ENCODE measurements at places on chromosomes 1 and 21.
A peak's percentile ranks its signal among the peaks of the same experiment; 100 is the strongest.

DNA sequence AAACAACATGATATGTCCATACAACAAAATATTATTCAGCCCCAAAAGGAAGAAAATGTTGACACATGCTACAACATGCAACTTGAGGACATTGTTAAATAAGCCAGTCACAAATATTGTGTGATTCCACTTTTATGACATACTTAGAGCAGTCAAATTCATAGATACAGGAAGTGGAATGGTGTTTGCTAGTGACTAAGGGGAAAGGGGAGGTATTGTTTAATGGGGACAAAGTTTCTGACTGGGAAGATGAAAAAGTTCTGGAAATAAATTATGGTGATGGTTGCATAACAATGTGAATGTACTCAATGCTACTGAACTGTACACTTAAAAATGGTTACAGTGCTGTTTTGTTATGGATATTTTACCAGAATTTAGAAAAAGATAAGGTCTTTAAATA, 77.7 kb downstream of the RHOU start:
- DNase-seq: no peak

DNA sequence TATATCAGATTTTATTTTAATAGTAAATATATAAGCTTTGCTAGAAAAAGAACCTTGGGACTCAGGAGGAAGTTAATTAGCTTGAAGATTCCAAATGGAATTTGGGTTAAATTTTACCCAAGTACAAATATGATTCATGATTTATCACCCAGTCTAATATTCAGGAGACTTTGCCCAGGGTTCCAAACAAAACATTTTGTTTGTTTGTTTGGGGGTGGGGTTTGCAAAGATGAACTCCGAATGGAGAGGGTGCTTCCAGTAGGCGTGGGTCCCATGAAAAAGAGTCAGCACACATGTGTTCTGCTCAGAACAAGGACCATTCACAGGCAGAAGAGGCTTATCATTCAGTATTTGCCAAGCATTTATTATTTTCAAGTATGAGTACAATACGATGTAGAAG, 23.5 kb downstream of the KCNT2 start:
- no peak for DNase-seq

- no peak for DNase-seq
Observed at GRCh38 chr1:26132128-26132833, 20.7 kb downstream of the PDIK1L start.

DNA sequence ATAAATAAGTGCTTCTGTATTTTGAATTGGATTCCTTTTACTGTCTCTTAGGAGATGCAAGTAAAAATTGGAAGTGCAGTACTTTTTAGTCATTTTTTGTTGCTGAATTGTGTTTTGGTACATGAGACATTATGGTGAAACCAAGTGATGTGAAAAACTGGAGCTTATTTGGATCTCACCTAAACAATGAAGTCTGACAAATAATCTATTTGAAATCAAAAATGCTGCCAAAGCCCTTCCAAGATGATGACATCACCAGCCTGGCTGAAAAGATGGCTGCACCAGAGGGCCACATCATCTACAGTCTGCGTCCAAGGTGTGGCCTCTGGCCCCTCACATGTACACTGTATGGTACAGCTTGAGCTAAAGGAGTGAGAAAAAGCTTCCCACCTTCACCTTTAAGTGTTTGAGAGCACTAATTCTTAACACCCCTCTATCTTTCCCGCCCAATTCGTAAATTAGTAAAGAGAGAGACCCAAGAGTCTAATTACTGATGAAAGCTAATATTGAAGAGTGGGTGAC, 192.5 kb upstream of the ST6GALNAC5 start:
- no peak for DNase-seq

DNA sequence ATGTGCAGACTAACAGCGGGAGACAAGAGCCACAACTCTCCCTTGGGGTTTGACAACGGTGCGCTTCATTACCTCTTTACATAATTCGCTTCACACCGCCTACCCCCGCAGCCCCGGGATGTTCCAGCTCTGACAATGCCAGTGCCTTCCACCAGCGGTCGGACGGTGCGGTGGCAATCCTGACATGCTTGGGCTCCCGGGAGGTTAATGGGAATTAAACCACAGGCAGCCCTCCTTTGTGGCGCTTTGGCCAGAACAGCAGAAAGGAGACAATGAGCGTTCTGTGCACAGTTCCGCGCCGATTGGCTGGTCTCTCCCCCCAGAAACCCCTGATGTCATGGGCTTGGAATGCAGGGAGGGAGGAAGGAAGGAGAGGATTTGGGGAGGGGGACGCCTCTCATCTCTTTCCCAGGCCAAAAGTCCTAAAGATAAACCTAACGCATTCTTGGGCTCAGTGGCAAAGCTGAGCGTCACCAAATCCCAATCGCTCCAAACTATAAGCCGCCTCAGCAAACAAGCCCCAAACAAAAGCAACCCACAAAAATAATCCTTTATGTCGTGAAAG, 1.3 kb downstream of the CNN3 start:
- no peak for DNase-seq

DNA sequence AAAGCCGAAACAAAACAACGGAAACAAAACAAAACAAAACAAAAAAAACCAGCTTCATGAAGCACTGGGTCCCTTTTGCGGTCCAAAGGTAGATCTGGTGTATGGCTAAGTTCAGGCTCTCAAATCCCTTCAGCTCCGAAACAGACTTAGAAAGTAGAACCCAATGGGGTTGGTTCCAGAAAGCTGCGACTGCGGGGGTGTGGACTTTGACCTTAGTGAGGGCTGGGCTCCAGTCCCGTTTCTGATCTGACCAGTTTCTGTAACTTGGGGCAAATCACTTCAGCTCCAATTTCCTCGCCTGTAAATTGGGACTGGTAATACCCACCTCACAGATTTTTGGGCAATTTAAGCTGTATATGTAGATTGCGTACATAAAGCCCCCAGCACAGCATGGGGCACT, 105.2 kb downstream of the ZSCAN20 start:
- no peak for DNase-seq

DNA sequence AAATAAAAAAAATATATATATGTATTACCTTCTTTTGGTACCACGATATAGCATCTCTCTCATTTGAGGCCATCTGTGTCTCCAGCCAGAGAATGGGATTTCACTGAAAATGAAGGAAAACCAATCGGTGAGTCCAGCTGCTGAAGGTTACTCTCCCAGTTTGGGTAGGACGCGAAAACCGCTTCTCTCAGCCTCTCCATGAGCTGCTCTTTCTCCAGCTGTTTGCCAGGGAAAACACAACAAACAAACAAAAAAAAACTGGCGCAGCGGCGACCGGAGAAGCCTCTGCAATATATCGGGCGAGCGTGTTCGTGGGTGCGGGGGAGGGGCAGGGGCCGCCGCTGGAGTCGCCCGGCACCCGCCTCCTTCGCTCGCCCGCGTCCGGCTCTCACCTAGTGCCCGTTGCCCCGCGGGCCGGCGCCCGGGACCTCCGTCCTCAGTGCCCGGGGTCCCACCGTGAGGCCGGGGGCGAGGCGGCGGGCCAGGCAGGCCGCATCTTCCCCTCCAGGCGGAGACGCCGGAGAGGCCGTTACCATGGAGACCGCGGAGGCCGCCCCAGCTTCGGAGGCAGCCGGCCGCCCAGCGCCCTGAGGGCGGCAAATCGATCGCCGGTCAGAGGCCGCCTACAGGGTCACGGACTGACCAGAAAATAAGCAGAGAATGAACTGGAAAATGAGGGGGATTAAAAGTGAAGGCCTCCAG, 504 bp downstream of the PHTF1 start:
- peak; percentile 47 for DNase-seq

DNA sequence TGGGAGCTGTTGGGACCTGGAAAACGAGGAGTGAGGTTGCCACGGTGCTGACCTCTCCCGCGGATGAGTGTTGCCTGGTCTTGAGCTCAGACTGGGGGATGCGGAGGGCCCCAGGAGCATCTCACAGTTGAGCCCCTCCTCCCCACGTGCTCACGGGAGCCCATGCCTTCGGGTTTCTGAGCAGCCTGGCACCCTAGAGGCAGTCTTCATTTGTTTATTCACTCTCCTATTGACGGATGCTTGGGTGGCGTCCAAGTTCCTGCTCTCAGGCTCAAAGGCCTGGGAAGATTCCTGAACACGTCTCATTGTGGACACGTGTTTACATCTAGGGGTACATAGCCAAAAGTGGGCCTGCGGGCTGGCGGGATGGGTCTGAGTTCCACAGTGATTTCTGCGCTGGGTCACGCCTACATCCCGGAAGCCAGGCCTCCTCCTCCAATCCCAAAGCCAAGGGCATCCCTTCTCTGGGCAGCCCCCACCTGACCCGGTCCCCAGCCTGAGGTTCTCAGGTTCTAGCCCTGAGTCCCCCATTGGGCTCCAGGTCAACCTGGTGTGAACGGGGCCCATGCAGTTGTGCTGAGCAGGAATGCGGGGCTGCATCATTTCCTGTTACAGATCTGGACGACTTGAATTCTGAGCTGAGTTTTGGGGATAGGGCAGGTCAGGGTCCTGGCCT, 14.7 kb downstream of the WNT3A start:
- DNase-seq: no peak

DNA sequence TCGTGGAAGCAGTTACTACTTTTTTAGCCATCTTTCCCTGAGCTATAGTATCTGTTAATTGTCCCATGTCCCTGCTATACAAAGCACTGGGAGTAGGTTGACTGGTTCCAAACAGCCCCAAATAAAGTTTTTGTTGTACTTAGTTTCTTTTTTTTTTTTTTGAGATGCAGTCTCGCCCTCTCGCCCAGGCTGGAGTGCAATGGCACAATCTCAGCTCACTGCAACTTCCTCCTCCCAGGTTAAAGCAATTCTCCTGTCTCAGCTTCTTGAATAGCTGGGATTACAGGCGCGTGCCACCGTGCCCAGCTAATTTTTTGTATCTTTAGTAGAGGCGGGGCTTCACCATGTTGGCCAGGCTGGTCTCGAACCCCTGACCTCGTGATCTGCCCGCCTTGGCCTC, 3.3 kb downstream of the NCSTN start:
- DNase-seq: no peak

DNA sequence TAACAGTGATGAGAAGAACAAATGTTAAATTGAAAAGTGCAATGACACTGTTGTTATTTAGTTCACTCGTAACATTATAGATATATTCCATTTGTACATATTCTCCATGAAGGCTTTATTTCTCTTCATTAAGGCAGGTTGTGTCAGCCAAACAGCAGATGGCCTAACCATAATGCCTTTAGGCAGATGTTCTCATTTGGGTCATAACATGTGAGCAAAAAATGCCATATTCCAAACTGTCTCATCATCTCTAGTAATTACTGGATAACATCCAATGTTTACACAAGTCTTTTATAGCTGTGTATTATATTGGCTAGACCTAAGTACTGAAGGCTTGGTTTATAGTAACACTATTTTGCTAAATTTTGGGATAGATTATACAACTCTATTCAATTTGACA, 87.2 kb upstream of the CHODL start:
- no peak for DNase-seq

GRCh38 chr1:47645151-47645550, 207.3 kb downstream of the FOXD2 start:
- no peak for DNase-seq

GRCh38 chr1:167488786-167489185, 29.5 kb downstream of the CD247 start:
- no peak for DNase-seq

DNA sequence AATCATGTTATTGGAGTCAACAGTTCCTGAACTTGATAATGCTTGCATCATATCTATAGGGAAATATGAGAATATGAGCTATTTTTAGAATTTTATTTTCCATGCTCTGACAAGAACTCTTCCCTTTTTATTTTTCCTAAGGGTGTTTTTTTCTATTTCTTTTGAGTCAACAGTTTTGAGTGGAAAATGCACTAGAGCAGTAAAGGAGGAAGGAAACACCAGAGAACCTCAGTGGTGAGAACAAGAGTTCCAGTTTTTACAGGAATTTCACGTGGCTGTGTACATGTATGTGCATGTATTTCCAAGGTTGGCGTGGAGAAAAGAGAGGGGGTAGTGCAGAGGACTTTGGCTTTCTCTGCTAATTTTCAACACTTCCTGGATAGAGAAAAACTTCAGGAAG, 63.6 kb upstream of the TNFSF18 start:
- no peak for DNase-seq

DNA sequence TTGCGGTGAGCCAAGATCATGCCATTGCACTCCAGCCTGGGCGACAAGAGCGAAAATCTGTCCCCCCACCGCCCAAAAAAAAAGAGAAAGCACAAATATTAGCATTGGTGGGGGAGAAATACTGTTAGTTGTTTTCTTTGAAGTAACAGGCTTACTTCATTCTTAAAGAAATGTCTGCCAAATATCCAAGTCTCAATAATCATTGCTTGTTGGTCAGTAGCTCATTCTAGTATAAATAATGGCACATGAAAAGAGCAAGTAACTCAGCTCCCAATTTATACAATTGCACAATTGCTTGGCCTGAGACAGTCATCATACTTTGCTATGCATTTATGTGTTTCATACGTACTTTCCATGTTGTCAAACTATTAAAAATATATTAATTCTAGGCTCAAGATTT, 499.2 kb upstream of the PLXNA2 start:
- DNase-seq: no peak

- no peak for DNase-seq
Observed at GRCh38 chr1:202568410-202568809, 141.8 kb downstream of the SYT2 start.

DNA sequence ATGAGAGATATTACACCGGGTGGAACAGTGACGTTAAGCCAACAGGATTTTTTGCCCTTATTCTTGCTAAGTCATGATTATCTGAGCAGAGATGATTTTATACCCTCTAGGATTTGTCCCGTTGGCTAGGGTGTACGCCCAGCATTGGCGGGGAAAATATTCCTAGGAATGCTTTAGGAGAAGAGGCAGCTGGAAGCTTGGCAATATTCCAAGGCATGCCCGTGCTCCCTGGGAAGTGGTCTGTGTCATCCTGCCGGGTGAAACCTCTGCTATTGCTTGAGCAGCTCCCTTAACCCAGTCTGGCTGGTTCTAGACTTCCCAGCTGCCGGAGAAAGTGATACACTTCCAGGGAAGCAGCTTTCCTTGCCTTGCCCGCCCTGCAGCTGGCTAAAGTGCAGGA, 16.2 kb downstream of the CHRNB2 start:
- no peak for DNase-seq

DNA sequence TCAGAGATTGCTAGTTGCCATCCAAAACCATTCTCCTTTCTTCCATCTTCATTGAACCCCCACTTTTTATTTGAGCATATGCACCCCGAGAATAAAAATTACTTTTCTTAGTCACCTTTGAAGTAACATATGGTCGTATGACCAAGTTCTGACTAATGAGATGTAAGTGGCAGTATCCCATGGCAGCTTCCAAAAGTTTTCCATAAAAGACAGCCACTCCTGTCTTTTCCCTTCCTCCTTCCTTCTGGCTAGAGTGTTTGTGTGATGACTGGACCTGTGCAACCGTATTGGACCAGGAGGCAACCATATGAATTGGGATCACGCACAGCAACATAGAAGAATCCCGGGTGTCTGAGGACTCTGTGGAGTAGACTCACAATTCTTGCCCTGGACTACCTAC, 41.1 kb upstream of the CCSAP start:
- DNase-seq: no peak

Measured in stimulated activated naive CD4-positive, alpha-beta T cell treated with Interleukin-2 at 50 U/mL for 16 hours (primary cell).